LoVo (cell line): ENCODE measurements at places on chromosomes 5 and 9.

GRCh38 chr5:2156358-2157059 is 273.8 kb upstream of the IRX4 start:
- no peak for DNase-seq

- no peak for DNase-seq
These were observed 44.1 kb downstream of the PJA2 start for GRCh38 chr5:109365653-109366052.

DNA sequence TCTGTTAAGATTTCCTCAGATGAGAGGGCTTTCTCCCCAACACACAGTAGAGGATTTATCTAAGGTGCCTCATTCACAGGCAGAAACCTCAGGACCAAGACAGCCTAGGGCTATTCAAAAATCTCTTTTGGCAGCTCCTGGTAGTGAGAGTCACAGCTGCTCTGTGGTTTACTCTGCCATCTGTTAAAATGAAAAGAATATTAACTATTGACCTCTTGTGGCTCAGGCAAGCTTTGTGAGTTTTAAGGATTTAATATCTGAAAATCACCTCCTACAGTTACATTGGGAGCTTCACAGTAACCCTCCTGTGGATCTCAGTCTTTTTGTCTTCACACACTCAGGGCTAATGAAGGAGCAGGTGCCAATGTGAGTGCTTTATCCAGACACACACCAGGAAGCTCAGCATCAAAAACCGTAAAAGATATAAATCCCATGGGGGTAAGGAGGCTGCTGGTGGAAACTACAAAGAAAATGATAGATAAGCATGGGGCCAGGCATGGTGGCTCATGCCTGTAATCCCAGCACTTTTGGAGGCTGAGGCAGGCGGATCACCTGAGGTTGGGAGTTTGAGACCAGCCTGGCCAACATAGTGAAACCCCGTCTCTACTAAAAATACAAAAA is 29.7 kb downstream of the PPP1R2B start:
- DNase-seq, result no peak

- DNase-seq, result no peak
These were observed 31.6 kb downstream of the C9orf40 start for GRCh38 chr9:74920944-74921626.

- no peak for DNase-seq
These were observed 794.5 kb downstream of the CDH12 start for GRCh38 chr5:22058620-22059019.

GRCh38 chr5:74156728-74157383 is 483.7 kb downstream of the ENC1 start:
- no peak for DNase-seq

DNA sequence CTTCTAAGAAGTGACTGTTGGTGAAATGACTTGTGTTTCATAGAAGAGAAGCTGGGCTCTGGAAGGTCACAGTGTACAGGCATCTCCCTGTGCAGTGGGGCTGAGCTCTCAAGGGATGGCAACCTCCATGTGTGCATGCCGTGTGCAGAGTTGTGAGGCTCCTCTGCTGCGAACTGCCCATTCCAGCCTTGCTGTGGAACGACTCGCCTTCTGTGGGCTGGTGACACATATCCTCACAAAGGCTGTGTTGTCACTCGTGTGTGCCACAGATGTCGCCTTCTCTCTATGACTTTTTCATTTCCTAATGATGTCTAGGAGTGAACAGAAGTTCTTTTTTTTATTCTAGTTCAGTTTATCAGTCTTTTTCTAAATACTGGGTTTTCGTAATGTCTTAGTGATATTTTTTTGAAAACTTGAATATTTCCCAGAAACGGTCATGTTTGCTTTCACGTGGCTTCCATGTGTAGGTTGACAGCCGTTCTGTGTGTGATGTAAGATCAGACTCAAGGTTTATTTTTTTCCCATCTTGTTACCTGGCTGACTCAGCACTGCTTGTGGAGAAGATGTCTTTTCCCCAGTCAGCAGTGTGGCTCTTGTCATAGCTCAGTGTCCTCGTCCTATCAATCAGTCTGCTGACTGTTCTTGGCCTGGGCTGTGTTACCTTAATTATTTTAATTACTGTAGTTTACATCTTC is 57.3 kb upstream of the CACNA1B start:
- DNase-seq, result no peak

GRCh38 chr5:169804861-169805260 is 167.8 kb downstream of the DOCK2 start:
- no peak for DNase-seq

GRCh38 chr5:30156156-30156555 is 1037.3 kb upstream of the CDH6 start:
- DNase-seq, result no peak

GRCh38 chr5:129724222-129724621 is 23.7 kb upstream of the MINAR2 start:
- DNase-seq, result no peak

GRCh38 chr9:224582-225520 is 10.2 kb downstream of the DOCK8 start:
- DNase-seq, result peak; percentile 63

GRCh38 chr5:149337736-149338135 is 7.6 kb upstream of the GRPEL2 start:
- no peak for DNase-seq

DNA sequence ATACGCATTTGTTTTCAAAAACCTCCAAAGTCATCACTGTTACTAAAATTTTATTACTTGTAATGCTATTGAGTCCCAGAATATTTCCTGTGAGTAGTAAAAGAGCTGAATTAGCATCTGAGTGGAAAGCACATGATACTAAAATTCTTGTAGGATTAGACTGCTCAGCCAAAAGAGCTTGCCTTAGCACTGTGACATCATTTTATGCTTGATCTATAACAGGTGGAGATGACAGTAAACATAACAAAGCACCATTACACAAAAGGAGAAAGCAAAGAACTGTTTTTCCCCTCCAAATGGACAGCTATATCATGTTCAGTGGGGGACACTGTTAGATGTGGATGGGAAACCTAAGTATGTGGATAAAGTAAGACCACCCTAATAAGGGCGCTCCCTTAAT is 5.8 kb upstream of the JAK2 start:
- no peak for DNase-seq

DNA sequence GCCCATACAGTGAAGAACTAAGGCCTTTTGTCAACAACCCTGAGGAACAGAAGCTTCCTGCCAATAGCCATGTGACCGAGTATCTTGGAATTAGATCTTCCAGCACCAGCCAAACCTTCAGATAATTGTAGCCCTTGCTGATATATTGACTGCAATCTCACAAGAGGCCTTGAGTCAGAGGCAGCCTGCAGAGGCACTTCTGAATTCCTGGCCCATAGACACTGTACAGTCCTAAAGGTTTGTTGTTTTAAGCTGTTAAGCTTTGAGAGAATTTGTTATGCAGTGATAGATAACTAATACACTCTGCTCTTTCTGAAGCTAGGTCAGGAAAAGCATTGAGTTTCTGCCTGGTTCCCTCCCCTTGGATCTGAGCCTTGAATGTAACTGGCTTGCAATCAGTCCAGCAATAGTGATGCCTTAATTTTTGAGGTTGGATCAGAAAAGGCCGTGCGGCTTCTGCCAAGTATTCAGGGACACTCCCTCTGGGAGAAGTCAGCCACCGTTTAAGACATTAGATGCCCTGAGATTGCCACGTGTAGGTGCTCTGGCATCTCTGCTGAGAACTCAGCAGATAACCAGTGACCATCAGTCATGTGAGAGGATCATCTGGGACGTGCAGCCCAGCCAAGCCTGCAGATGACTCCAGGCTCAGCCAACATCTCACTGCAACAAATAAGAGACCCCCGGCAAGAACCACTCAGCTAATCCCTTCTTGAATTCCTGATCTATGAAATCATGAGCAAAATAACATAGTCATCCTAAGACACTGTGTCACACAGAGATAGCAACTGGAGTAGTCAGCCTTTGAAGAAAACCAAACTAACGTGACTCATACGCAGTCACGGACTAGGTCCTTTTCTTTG is 126.8 kb upstream of the STC2 start:
- peak; percentile 72 for DNase-seq

- DNase-seq, result no peak
These were observed 207.6 kb downstream of the FSTL4 start for GRCh38 chr5:133404724-133405123.

GRCh38 chr5:52177193-52177592 is 610.5 kb upstream of the ITGA1 start:
- DNase-seq, result no peak
